Astrocyte (in vitro differentiated cells and primary cell): ENCODE measurements at places on chromosomes 16 and 17. TPM values are rescaled to one million over a fixed set of nuclear protein-coding genes. Genes with fewer than 3 reads are reported as not detected.

The GFAP gene
- total RNA-seq, result 0.22 TPM in 1 of 2 replicates, not detected in the other

The SYNGR3 gene
- total RNA-seq, result 4.8 and 6.0 TPM in 2 replicates

DNA sequence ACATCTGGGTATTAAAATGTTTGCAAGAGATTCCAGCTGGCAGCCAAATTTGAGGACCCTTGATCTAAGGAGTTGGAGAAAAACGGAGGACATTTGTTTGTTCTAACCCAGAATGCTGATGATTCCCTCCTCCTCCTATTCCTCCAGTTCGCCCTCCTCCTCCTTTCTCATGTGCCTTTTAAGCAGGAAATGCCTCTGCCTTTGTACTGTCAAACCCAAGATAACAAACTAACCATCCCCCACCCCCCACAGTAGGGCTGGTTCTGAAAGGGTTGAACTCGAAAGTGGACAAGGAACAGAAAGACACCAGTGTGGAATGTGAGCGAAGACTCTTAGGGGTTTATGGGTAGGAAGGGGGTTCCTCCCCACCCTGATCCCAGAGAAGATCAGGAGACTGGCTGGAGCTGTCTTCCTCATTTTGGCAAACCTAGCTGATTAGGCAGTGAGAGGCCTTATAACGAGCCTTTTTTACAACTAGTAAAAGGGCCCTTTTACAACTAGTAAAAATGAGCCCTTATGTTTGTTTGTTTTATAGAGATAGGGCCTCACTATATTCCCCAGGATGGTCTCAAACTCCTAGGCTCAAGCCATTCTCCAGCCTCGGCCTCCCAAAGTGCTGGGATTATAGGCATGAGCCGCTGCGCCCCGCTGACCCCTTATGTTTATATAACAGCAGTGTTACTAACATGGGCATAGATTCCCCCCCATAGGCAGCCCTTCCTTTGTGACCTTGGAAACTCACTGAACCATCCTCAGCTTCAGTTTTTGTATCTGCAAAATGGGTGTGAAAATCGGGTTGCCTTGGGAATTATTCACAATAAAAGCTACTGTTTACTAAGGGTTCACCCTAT is 975 bp downstream of the CHD9 start:
- peak overlapping the region; percentile 65 for H3K4me3 ChIP-seq
- H3K36me3 ChIP-seq, result no peaks in the 10 kb centered on the region
- DNase-seq, result peak; percentile 73
- H3K27ac ChIP-seq, result peak overlapping the region; percentile 79
- H3K27me3 ChIP-seq, result no peaks in the 10 kb centered on the region

- no peaks in the 10 kb centered on the region for H3K27me3 ChIP-seq
- no peak overlapping the region for H3K4me3 ChIP-seq
- H3K4me1 ChIP-seq, result peaks cover 8% of the 10 kb centered on the region
These were observed 12.8 kb downstream of the EVPL start for GRCh38 chr17:76014100-76014924.

DNA sequence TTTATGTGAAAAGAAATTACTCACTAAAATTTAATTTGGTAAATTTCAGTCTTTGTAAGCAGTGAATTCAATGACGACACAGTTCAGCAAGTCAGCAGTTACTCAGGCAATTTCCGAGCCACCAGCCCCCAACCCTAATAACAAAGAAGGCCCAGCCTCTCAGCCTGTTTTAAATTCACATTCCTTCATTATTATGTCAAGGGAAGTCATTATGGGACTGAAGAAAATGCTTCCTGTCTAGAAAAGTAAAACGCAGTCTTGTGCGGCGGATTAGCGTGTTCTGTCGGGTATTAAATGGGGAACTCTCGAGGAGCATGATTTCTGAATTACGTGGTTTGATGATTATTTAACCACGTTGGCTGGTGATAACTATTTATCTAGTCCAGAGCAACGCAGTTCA is 177.6 kb downstream of the AIPL1 start:
- H3K27ac ChIP-seq, result peak overlapping the region; percentile 71

DNA sequence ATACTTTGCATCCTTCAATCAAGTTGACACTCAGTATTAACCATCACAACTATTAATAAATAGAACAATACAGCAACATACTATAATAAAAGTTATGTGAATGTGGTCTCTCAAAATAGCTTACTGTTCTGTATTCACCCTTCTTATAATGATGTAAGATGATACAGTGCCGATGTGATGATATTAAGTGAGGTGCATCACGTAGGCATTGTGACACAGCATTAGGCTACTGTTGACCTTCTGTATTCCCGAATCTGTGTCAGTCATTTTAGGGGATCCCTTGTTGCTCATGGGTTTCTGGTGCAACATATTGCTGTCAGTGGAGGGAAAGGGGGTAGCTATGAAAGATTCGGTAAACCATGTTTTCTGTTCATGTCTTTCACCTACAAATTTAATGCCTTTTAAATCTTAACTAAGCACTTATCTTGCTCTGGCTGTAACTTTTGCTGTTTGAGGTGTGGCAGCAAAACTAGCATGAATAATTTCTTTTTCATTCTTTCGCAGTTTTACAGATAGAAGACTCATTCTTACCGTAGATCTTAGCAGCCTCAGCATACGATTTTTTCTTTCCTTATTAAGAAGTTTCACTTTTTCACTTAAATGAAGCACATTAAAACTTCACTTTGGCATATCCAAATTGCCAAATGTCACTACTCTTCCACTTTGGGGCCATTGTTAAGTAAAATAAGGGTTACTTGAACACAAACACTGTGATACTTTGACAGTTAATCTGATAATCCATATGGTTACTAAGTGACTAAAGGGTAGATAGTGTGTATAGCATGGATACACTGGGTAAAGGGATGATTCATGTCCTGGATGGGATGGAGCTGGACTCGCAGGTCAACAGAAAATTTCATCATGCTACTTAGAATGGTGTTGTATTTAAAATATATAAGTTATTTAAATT is 29.6 kb downstream of the NFAT5 start:
- no peaks in the 10 kb centered on the region for H3K36me3 ChIP-seq
- peak; percentile 53 for DNase-seq
- H3K4me3 ChIP-seq, result no peak overlapping the region

- peaks cover 39% of the 10 kb centered on the region for H3K4me1 ChIP-seq
- H3K27ac ChIP-seq, result no peak overlapping the region
- no peaks in the 10 kb centered on the region for H3K27me3 ChIP-seq
- DNase-seq, result no peak
These were observed 5.0 kb downstream of the JUP start for GRCh38 chr17:41781404-41782110.

The HERPUD1 gene
- total RNA-seq, result 234 and 252 TPM in 2 replicates

DNA sequence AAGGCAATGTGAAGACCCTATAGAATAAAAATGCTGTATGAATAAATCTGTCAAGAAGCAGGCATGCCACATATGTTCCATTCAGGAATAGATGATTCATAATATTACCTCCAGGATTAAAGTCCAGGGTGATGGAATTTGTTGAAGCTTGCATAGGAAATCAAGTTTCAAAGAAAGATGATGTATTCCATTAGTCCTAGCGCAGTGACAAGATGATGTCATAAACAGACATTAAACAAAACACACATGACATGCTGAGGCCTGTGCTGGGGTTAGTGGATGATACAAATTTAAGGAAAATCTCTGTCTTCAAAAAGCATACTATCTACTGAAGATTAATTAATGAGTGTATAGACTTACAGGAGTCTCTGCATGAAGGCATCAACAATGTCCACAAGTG is 1025.2 kb downstream of the CDH11 start:
- no peak overlapping the region for H3K4me3 ChIP-seq
- no peak overlapping the region for H3K27ac ChIP-seq
- no peaks in the 10 kb centered on the region for H3K27me3 ChIP-seq
- DNase-seq, result no peak
- no peaks in the 10 kb centered on the region for H3K36me3 ChIP-seq

DNA sequence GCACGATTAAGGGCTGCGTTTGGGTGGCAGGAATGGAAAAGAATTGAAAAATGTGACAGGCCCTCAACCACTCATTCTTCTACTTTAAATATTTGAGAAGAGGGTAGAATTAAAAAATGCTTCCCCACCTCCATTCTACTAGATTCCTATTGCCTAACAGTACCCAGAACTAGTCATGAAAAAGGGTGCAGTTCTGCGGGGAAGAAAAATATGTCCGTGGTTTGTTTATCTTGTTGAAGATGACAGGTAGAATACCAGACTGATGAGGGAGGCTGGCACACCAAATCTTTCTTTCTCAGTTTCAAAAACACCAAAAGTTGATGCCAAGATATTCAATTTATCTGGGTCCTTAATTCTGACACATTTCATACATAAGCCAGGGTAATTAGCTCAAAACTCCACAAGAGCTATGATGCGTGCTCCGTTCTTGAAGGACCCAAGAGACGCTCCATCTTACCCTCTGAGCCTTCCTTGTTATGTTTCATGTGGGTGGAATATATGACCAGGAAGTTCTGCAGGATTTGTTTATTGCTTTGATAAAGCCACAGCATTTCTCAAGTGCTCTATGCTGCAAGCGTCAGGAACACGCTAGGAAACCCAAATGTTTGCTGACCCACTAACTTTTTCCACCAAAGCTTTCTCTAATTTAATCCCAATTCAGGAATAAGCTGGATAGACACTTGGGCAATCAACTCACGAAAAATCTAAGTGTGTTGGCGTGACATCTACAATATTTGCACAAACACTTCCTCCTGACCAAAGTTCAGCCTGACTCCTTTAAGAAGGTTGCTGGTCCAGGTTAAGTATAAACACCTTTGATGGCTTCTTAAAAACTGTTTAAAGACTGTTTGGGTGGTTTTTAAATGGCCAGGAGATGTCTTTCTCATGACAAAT is 20.6 kb upstream of the GAN start:
- H3K27ac ChIP-seq, result peak overlapping the region; percentile 24
- no peaks in the 10 kb centered on the region for H3K36me3 ChIP-seq
- no peaks in the 10 kb centered on the region for H3K27me3 ChIP-seq
- H3K4me3 ChIP-seq, result no peak overlapping the region
- DNase-seq, result peak; percentile 88

GRCh38 chr17:1625581-1625980 is 3.1 kb downstream of the SLC43A2 start:
- peaks cover 9% of the 10 kb centered on the region for H3K4me1 ChIP-seq
- no peak for DNase-seq
- no peaks in the 10 kb centered on the region for H3K27me3 ChIP-seq
- no peaks in the 10 kb centered on the region for H3K36me3 ChIP-seq

The EFCAB13 gene
- 0.66 and 1.4 TPM in 2 replicates for total RNA-seq

The GPR142 gene
- not detected in 2 replicates for total RNA-seq

- no peak overlapping the region for H3K27ac ChIP-seq
- H3K4me1 ChIP-seq, result no peaks in the 10 kb centered on the region
- no peaks in the 10 kb centered on the region for H3K27me3 ChIP-seq
- no peaks in the 10 kb centered on the region for H3K36me3 ChIP-seq
- no peak for DNase-seq
- H3K4me3 ChIP-seq, result no peak overlapping the region
These were observed 34.6 kb downstream of the GRIN2C start for GRCh38 chr17:74824961-74825627.

DNA sequence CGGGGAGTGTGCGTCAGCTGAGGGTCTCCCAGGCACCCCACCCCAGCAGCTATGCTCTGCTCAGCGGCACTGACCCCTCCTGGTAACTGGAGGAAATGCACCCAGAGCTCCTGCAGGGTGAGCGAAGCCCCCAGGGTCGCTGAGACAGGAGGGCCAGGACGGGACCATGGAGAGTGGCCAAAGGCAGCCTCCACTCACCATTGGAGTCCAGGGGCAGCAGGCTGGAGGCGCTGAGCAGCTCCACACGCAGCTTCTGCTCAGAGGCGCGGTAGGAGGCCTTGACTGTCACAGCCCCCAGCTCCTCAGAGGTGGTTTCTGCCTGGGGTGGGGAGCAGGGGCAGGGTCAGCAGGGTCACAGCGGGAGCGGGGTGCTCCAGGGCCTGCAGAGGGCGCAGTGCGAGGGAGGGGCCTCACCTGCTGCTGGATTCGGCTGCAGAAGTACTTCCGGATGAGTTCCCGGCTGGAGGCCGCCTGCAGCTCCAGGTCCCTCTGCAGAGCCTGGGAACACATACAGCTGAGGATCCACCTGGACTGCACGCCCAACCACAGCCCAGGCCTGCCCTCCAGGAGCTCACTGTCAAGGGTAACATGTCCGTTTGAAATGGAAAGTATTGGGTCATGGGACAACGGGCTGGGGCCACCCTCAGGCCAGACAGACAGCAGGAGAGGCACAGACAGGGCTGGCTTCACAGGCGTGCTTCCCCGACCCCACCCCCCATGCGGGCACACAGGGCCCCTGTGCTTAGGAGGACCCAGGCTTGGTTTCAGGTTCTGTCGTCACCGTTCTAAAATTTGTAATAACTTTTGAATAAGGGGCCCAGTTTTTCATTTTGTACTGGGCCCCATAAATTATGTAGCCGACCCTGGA is 13.8 kb downstream of the UNC13D start:
- H3K27ac ChIP-seq, result no peak overlapping the region
- no peaks in the 10 kb centered on the region for H3K27me3 ChIP-seq
- no peak overlapping the region for H3K4me3 ChIP-seq
- H3K4me1 ChIP-seq, result peaks cover 18% of the 10 kb centered on the region
- H3K36me3 ChIP-seq, result no peaks in the 10 kb centered on the region
- no peak for DNase-seq

- no peaks in the 10 kb centered on the region for H3K4me1 ChIP-seq
- no peaks in the 10 kb centered on the region for H3K36me3 ChIP-seq
- H3K4me3 ChIP-seq, result no peak overlapping the region
- no peak overlapping the region for H3K27ac ChIP-seq
- DNase-seq, result no peak
These were observed 16.2 kb upstream of the NOG start for GRCh38 chr17:56577190-56577842.

DNA sequence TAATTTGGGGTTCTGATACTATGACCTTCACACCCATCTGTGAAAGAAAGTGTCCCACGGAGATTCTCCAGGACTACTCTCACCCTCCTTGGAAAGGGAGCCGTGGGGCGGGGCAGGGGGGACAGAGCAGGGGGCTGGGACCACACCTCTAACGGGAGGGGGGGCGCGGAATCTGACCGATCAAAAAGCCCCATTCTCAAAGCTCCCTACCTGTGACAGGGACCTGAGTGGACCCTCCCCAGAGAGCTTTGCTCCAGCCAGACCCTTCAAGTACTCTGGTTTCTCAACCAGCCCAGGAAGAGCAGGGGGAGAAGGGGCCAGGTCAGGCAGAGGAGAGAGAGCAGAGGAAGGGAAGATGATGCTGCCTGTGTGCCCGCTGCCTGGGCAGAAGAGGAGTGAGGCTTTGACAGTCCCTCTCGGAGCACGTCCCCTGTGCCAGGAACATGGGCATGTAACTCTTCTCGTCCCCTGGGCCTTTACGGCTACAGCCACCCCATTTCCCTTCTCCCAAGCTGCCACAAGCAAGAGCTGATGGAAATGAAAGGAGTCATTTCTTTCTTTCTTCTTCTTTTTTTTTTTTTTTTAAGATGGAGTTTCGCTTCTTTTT is 682 bp downstream of the XAF1 start:
- H3K4me1 ChIP-seq, result peaks cover 22% of the 10 kb centered on the region
- H3K27me3 ChIP-seq, result no peaks in the 10 kb centered on the region
- no peak overlapping the region for H3K4me3 ChIP-seq
- H3K27ac ChIP-seq, result no peak overlapping the region

The C17orf78 gene
- not detected in 2 replicates for total RNA-seq
